ENCODE measurements at places on chromosomes 4 and X.

- no peak for DNase-seq
These were observed 95.1 kb upstream of the IQCM start for GRCh38 chr4:149910604-149911350.

DNA sequence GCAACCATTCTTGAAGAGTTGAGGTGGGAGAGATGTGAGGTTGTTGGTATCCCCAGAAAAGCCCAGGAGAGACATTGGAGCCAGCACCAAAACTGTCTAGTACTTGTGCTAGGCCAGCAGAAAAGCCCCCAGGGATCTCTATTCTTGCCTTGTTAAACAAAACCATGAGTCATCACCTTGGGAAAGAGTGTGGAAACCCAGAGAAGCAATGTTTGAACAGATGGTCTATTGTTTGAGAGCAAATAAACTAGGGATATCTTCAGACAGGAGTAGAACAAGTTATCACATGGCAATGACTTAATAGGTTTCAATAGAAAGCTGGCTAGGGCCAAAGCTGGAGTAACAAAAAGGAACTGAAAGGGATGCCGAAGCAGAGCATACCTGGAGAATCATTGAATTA is 195.7 kb upstream of the CASK start:
- DNase-seq: no peak

DNA sequence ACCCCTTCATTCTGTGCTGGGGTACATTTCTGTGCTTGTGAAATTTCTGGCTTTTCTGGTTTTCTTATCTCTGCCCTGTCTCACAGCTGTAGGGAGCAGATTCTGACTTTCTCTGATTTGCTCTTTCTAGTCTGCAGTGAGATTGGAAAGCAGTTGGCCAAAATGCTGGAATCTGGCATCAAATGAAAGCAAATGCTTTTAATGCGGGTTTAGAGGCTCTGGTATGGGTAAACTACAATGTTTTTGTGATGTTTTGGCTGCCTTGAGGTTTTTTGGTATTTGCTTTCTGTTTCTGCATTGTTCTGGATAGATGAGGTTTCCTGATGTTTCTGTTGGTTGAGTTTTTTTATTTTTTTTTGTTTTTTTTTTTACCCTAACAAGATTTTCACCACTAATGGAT is 23.8 kb downstream of the SMIM20 start:
- DNase-seq: no peak

- no peak for DNase-seq
These were observed 354.2 kb upstream of the HS3ST1 start for GRCh38 chr4:11782859-11783258.

DNA sequence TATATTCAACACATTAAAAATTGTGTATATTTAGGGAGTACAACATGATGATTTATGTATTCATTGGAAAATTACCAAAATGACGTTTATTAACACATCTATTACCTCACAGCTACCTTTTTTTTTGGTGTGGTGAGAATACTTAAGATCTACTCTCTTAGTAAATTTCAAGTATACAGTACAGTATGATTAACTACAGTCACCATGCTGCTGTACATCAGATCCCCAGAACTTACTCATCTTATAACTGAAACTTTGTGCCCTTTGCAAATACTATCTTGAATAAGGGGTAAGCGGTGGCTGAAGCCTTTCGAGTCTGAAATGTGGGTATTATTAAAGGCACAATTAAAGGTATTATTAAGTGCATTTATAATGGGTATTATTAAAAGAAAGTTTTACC is 976 bp downstream of the PHKA1 start:
- no peak for DNase-seq

DNA sequence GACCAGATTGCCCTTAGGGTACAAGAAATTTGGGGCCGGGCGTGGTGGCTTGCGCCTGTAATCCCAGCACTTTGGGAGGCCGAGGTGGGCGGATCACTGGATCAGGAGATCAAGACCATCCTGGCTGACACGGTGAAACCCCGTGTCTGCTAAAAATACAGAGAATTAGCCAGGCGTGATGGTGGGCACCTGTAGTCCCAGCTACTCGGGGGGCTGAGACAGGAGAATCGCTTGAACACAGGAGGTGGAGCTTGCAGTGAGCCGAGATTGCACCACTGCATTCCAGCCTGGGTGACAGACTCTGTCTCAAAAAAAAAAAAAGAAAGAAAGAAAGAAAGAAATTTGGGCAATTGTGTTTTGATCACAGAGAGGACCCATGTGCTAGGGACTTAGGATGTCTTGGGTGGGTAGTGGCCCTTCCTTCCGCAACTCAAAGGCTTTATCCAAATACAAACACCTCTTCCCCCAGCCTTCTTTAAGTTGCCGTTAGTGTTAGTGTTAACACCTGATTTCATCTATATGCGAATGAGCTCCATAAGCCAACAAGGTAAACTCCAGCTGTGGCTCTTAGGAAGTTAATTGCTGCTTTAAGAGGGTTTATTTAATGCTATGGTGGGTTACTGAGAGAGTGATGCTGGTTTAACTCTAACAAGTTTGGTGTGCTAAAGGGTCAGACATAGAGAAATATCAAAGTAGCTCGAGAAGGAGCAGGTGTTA is 8.6 kb upstream of the CCDC110 start:
- DNase-seq: no peak

DNA sequence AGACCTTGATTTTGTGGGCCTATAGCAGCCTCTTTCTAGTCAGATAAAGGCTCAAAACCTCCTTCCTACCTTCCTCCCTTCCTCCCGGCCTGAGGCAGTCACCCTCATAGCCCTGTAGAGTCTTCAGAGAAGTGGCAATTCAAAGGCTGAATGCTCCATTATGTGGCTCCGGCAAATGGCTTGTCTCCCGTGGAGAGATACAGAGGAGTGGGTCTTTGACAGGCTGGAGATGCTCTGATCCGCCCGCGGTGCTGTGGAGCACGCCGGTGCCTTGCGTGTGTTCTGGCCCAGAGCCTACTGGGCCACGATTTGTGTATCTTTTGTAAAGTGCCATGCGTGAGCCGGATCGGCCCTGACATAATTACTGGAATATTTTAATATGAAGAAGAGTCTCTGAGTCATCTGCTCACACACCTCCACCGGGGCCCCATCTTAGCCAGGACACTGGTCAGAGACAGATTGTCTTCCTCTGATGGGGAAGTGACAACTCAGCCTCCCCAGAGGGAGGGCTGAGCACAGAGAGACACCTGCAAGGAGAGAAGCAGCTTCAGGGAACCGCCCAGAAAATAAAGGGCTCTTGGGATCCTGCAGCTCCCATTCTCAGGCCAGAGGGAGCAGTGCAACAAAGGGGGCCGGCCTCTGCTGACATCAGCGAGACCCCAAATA is 88.7 kb downstream of the DCTD start:
- DNase-seq: no peak

DNA sequence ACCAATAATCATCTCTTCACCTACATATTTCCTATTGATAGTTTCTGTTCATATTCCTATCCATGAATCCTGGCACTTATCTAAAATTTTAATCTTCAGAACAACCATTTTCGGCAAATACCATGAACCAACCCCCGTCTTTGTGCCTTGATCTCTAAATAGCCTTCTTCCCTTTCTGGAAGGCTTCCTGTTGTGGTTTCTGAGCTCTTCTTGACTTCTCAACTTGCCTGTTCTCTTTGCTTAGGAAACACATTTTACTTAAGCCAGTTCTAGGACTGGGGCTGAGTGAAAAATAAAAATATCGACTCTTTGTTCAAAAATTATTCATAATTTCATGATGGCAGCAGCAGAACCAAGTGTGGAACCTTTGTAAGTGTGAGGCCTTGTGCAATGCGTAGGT is 882.4 kb downstream of the C4orf33 start:
- DNase-seq: no peak

GRCh38 chrX:46575586-46575985 is 2.0 kb downstream of the CHST7 start:
- DNase-seq: no peak

DNA sequence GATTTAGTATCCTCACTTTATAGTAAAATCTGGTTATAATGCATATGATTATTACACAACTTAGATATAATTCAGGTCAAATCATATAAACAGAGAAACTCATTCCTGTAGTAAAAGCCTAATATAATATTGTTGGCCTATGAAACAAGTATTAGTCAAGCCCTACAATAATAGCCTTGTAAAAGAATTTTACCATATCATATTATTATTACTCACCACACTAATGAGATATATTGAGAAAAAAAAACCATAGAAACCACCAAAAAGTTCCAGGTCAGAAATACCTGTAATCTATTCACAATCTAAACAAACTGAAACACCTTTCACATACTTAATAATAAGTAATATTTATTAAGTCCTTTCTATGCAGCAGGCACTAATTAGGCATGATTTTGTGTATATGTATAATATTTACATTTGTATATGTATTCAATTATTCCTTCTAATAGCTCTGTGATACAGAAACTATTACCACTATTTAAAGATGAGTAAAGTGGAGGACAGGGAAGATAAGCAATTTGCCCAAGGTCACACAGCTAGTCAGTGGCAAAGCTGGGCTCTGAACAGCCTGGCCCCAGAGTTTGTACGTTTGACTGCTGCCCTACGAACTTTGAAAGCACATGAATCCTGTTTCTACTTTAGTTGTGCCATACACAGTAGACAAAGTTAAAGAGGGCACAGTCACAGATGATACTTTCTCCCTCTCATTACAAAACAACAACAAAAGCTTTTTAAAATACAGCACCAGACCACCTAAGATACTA is 9.0 kb downstream of the ZNF827 start:
- DNase-seq: no peak

DNA sequence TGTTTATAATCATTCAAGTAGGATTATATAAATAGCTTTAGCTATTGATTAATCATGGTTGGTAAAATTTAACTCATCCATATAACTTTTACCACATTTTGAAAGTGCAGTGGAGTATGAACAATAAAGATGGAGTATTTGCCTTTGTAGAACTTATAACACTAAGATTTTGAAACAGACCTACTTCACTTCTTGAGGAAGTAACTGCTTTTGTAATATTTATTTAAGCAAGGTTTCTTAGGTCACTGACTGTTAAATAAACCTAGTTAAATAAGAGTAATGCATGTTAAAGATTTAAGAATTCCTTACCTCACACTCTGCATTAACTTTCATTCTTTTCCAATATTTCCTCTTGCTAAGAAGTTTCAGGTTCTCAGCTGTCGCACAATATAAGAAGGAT is 242.5 kb downstream of the CFAP299 start:
- no peak for DNase-seq

- peak; percentile 75 for DNase-seq
These were observed at the start of gene LRBA for GRCh38 chr4:151014521-151015458. Gene LRBA, minus strand, starts transcription at chr4:151015284. Its CDS starts 642 bp downstream, at chr4:151014642.

DNA sequence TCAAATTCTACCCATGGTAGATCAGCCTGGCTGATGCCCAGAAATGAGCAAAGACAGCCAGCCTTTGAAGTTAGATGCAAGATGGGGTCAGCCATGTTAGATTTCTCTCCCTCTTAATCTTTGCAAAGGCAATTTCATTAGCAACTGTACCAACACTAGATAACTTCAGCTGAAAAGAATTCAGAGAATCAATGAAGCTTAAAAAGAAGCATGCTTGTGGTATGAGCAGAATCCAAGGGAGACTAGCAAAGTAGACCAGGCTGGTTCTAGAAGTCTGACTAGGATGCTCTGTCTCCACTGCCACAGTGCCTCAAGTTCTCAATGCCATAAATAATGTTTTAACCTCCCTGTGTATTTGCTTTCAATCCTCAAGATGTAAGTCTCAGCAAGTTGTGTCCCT is 247.3 kb downstream of the SLC7A11 start:
- DNase-seq: no peak

DNA sequence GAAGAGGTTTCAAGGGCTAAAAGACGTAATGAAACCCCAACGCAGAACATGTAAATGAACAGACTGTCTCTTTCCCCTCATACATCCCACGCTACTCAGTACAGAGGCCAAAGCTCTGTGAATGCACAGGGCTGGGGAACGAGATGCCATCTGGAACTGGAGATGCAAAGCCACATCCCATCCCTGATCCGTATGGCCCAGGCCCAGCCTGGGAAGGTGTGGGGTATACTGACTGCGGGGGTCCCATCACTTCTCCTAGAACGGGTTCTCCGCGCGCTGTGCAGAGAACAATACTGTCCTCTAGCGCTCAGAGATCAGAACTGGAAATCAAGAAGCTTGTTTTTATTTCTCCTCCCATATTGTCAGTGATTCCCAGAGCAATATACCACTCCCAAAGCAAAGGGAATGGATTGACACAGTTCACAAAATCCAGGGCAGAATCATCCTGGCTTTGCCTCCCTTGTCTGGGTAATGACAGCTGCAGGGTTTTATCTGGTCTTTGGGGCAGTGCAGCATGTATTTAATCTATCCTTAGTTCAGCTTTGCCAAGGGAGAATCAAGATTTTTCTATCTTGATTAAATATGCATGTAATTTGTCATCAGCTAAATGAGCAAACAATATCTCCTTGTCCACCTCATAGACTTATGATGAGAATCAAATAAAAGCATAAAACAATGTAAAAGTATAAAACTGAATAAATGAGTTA is 47.3 kb upstream of the TLR3 start:
- DNase-seq: no peak

DNA sequence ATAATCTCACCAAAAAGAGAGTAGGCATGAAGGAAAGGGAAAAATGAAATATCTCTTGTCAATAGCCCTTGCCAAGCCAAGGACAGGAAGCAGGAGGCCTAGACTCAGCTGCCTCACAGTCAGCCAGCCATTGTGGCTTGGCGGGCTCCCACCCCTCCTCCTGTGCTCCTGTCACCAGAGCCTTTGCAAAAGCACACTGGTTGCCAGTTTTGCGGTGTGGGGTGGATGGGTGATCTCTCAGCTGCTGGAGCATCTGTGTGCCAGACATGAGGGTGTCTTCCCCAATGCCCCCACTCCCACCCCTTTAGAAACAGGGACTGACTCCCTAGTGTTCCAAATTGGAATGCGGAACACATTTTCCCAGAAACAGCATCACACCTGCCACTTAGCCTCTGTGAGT is 26.1 kb downstream of the ARHGEF6 start:
- peak; percentile 19 for DNase-seq

- no peak for DNase-seq
These were observed 59.2 kb downstream of the MND1 start for GRCh38 chr4:153403726-153404125.

DNA sequence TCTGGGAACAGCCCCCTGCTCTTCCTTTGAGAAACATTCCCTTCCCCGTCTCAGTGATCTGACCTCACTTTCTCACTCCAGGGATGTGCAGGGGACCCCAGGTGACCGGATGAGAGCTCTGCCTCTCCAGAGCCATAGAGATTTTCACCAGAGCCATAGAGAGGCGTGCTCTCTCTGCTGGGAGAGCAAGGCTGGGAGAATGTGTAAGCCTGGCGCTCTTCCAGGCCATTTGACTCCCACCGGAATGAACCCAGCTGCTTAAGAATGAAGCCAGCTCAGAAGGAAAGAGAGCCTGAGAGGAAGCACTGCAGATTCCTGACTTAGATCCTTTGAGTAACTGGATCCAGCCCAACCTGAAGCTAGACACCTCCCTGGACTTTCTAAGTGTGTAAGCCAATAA is 106.4 kb downstream of the DHX15 start:
- DNase-seq: no peak

- DNase-seq: no peak
These were observed 1685.3 kb downstream of the STIM2 start for GRCh38 chr4:28545986-28546385.

- DNase-seq: no peak
These were observed 25.3 kb upstream of the PLCXD1 start for GRCh38 chrX:255923-256331.

Measured in CD4-positive, alpha-beta T cell treated with Interferon gamma for 1 hour (primary cell).